Right lobe of liver (tissue), 6 donors: ENCODE measurements at places on chromosomes 11 and 22.

GRCh38 chr11:68142028-68142412 lies 20.8 kb upstream of the CHKA start:
- DNase-seq, result peak; percentile 83

DNA sequence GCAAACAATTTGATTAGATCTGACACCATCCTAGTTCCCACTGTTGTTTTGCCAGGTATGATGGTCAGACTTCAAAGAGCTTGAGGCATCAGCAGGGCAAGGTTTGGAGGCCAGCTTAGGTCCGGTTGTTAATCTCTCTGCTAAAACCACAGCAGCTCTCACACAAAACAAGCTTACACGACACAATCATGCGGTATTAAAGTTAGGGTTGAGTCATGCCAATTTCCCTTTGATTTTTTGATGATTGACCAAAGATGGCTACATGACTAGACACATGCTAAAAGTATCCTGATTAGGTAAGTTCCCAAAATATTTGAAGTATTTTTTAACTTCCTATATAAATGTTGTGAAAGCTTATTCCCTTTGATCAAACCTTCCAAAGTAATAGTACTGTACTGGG lies 145.9 kb downstream of the ELP4 start:
- DNase-seq, result no peak

DNA sequence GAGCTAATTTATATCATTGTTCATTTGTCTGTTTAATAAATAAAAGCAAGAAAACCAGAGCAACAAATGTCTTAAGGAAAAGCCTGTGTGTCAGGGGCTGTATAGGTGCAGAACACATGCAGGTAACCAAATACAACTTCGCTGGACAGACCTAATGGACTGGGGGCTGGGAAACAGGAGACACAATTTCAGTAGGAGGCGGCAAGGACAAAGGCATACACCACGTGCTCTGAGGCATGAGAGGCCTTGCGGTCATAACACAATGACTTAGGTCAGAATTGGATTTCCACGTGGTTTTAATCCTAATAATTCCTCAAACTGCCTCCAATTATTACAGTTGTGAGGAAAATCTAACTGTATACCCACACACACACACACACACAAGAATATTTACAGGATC lies 8.7 kb upstream of the GLB1L3 start:
- no peak for DNase-seq

GRCh38 chr11:113296447-113297205 lies 17.8 kb upstream of the TTC12 start:
- no peak for DNase-seq

- no peak for DNase-seq
Observed at GRCh38 chr11:44542372-44542771, 23.1 kb upstream of the CD82 start.

DNA sequence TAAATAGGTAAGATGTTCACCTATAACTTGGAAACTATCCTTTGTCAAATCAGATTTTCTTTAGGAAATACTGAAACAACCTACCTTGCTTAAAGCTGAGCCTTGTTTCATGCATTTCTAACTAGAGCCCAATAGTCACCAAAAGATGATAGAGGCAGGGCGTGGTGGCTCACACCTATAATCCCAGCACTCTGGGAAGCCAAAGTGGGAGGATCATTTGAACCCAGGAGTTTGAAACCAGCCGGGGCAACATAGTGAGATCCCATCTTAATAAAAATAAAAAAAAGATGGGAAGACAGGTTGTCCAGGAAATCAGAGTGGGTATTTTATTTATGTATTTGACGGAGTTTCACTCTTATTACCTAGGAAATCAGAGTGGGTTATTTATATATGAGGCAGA lies 38.3 kb downstream of the DDX6 start:
- no peak for DNase-seq

DNA sequence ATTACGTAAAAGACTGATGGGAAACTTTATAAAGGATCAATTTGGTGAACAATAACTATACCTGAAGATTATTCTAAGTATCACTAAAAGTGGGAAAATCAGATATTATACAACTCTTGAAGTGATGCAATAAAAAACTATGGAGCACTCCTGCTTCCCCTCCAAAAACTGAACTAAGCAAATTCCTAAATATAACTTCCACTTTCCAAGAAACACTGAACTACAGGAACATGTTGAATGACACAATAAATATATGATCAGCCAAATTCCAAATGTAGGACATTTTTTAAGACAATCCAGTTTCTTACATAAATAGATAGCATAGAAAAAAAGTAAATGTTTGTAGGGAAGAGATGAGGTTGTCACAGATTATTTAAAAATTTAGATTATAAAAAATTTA lies 102.1 kb upstream of the APOA1 start:
- DNase-seq, result no peak

GRCh38 chr11:23653071-23653675 lies 792.9 kb upstream of the CCDC179 start:
- no peak for DNase-seq

- DNase-seq, result no peak
Observed at GRCh38 chr22:49053578-49053977, 774.1 kb downstream of the BRD1 start.

- no peak for DNase-seq
Observed at GRCh38 chr22:38777087-38777671, 16.8 kb downstream of the DNAL4 start.

- DNase-seq, result no peak
Observed at GRCh38 chr11:88203604-88204003, 28.4 kb upstream of the RAB38 start.

GRCh38 chr22:47872761-47873535 lies 1110.5 kb downstream of the TBC1D22A start:
- no peak for DNase-seq

DNA sequence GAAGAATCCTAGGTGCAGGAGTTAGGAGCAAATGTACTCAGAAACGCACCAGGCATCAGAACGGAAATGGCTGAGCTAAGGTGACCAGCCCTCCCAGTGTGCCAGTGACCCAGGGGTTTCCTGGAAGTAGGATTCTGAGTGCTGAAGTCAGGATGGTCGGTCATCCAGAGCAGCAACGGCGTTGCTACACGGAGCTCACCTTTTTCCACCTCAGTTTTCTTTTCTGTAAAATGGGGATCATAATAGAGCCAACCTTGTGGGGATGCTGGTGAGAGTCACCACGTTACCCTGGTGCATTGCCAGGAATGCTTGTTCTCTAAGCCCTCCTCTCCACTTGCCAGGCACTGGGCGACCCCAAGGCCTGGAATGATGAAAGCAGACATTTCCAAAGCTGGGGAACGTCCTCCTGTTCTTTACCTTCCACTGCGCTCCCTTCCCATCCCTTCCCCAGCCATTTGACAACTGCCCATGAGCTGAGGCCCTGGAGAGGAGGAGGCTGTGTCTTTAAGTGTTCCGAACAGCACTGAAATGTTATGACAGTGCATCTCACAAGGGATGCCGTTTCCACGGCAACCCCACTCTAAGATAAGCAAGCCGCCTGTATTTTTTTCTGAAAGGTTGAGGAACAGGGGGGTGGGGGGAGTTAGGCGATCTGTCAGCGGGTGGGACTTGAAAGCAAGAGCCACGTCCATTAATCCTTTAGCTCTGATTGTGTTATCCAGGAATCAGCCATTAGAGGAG lies 66.8 kb downstream of the TSPAN18 start:
- no peak for DNase-seq

DNA sequence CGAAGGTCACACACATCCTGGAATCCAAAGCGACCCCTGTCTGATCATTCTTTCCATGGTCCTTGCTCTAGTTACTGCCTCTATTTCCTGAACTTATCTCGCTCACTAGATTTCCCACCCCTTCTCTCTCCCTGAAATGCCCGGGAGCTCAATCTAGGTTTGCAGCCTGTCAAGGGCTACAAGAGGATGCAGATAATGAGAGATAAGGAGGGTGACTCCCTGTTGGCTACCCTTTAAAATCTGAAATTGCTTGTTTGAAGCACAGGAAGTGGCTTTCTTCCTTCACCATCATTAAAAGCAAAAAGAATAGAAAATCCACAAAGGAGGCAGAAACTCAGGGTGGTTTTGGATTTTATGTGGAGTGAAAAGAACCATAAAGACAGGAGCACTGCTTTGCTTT lies 13.0 kb upstream of the FLI1 start:
- DNase-seq, result no peak

DNA sequence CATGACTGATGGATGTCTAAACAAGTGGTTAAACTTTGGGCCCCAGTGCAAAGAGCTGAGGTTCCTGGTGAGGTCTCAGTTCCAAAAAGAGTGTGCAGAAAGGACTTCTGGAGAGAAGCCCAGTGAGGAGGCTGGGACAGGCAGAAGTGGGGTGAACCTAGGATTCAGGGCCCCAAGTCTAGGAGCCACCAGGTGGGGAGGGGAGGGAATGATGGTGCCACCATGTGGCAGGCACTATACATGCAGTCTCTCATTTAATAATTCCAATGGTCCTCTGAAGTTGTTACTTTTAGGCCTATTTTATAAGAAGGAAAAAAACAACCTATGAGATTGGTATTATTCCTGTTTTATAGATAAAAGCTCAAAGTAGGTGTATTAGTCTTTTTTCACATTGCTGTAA lies 102.0 kb downstream of the INSC start:
- DNase-seq, result no peak

DNA sequence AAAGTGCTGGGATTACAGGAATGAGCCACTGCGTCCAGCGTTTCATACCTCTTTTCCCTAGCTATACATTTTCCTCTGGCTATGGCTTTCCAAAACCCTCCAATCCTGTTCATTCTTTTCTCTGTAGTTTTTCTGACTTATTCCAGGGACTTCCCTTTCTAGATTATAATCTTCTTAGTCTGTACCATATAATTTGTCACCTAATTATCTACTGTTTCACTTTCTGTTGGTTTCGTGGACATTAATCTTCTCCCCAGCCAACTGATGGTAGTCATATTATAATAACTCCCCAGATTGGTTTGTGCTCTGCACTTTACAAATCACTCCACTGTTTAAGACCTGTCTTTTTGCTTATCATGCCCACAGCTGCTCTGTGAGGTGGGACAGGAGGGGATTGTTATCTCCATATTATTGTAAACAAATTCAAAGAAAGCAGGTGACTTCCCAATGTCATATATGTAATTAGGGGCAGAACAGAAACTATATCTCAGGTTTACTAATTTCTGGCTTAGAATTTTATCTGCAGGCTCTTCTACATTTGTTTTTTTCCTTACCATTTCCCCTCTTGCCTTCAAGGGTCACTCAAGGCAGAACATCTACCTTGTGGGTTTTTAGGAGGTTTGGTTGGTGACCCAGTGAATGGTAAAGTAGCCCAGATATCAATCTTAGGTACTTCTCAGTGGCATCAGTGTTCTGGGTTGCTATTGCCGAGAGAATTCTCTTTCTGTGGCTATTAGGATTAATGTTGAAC lies 23.9 kb downstream of the STIM1 start:
- no peak for DNase-seq

GRCh38 chr11:128686745-128687177 lies 7.1 kb upstream of the FLI1 start:
- peak; percentile 60 for DNase-seq
